Right lobe of liver (tissue), 6 donors: ENCODE measurements at places on chromosomes 3 and 15. TPM values are rescaled to one million over a fixed set of nuclear protein-coding genes. Genes with fewer than 3 reads are reported as not detected.

DNA sequence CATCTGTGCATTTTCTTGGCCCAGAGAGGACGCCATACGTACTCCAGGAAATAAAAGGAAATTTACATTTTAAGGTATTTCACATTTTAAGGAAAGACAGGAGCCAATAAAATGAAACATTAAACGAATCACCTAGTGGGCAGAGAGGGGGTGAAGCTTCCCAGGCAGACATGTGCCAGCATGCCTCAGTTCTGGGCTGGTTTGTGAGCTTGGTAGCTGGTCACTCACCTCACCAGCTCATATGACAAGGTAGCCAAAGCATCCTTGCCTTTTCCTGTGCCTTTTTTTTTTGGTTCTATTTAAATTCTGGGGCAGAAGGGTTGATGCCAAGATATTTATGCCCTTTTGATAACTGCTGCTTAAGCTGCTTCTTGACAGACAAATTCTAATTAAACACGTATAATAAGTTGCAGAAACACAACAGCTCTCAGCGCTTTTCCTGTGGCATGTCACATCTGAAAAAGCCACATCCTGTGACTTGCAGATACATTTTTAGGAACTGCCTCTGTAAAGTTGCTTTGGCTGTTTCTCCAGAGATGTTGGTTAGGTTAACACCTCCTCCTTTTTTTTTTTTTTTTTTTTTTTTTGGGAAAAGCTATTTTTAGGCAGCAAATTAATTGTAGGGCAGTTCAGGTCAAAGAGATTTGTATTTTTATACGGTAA lies 218.6 kb downstream of the PDCD6IP start:
- DNase-seq = no peak

The FBXW12 gene
- not detected for total RNA-seq

- DNase-seq = no peak
Measured at GRCh38 chr3:126442856-126443242, 32.8 kb downstream of the ZXDC start.

The TLR9 gene
- total RNA-seq = 0.12 TPM

The CYP11A1 gene
- 2.5 TPM for total RNA-seq

DNA sequence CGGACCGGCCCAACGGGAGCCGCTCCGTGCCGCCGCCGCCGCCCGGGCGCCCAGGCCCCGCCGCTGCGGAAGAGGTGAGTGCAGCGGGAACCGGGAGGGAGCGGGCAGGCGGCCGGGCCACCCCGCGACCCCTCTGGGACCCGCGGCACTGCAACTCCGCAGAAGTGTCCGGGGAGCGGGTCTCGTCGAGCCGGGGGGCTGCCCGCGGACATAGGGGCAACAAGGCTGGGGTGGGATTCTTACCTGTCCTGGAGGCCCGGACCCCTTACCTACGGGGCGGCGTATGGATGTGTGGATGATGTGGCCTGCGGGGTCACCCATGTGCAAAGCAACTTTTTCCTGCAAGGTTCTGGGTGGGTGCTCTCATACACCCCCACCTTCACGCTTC lies 361 bp downstream of the SEMA3F start:
- no peak for DNase-seq

The TTC14 gene
- 12.5 TPM for total RNA-seq

GRCh38 chr3:62057339-62058047 lies 315.9 kb downstream of the FEZF2 start:
- no peak for DNase-seq

The SLC22A14 gene
- total RNA-seq = not detected

DNA sequence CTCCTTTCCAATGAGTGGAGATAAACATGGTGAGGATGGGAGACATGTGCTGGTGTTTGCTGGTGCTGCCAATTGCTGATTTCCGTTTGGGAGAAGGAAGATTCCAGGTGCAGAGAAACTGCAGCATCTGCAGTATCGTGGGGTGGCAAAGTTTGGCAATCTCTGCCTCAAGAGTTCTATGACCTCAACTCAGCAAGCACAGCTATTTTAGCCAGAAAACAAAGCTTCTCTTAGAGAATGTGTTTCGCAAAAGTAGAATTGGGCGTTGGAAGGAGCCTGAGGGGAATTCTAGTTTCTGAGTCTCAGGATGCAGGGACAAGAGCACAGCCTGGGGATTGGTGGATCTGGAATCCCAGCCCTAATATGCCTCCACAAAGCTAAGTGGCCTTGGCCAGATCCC lies 18.2 kb upstream of the SHC4 start:
- DNase-seq = no peak

- no peak for DNase-seq
Measured at GRCh38 chr3:171956181-171956683, 83.1 kb upstream of the FNDC3B start.

- no peak for DNase-seq
Measured at GRCh38 chr15:81427176-81427575, 53.2 kb upstream of the TMC3 start.

The ADGRG7 gene
- total RNA-seq = 22.7 TPM

DNA sequence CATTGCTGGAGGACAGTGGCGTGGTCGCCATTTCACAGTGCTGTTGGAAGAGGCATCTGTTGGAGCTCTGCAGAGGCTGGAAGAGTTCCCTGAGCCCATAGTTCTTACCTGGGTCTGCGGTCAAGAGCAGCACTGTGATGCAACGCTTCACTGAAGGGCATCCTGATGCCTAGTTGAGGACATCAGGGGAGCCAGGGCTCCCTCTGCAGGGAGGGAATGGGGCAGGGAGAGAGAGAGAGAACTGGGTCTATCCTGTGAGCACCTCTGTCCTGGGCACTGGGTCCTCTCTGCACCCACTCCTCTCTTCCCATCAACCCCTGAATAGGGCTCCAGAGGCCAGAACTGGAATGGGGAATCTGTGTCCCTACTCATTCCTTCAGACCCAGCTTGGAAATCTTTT lies 23.9 kb upstream of the MOBP start:
- DNase-seq = no peak

DNA sequence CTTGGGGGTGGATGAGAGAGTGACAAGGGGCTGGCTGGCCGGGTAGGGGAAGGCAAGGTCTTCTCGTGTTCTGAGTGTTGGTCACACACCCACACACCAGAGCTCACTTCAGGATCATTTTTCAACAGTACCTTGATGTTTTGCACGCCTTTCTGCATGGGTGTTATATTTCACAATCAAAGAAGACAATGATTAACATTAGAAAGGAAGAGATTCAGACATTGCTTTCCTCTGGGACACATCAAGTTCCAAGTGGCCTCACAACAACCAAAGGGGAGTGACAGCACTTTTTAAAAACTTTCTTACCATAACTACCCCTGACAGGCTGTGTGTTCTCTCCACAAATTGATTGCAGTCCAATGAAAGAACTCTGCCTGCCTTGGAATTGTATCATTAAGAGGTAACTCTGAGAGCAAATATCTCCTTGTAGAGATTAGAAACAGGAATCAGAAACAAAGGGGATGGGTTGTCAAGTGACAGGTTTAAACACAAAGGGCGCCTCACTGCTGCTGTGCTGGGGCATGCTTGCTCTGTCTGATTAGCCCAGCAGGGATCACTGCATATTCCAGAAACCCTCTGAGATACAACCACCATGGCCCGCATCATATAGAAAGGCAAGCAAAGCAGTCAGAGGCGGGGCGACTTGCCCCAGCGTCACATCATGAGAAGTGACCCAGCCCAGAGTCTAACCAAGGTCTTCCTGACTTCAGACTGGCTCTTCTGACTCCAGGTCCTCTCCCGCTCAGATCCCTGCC lies 230.8 kb downstream of the FEZF2 start:
- DNase-seq = no peak

The SLC28A1 gene
- 55.8 TPM for total RNA-seq

The PLSCR4 gene
- 41.4 TPM for total RNA-seq

GRCh38 chr3:123283657-123284398 lies 82.1 kb downstream of the SEC22A start:
- no peak for DNase-seq

The DCBLD2 gene
- 11.3 TPM for total RNA-seq

DNA sequence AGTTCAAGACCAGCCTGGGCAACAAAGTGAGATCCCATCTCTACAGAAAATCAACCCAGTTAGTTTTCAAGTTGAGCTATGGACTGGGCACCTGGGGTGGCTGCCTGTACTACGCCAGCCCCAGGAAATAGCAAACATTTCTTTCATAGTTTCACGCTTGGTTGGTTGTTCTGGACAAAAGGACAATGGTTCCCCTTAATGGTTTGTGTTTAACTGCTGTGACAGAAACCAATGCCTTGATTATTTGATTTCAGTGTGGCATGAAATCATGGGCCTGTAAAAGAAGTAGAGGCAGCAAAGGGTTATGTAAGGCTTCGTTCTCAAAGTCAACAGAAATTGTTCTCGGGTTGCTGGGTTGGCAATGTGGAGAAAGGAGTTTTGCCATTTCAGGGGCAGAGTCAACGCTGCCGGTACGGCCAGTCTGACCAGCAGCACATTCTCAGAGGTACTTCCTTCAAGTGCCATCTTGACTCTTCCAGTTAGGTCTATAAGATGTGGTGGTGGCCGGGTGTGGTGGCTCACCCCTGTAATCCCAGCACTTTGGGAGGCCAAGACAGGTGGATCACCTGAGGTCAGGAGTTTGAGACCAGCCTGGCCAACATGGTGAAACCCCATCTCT lies 12.7 kb downstream of the LCMT2 start:
- no peak for DNase-seq

The ZNF717 gene
- 9.2 TPM for total RNA-seq

The STRA6 gene
- total RNA-seq = 0.12 TPM

- DNase-seq = no peak
Measured at GRCh38 chr3:160822936-160823335, 66.9 kb downstream of the PPM1L start.

GRCh38 chr3:69460034-69460433 lies 74.1 kb upstream of the FRMD4B start:
- no peak for DNase-seq

The ITIH4 gene
- total RNA-seq = 3,897 TPM

DNA sequence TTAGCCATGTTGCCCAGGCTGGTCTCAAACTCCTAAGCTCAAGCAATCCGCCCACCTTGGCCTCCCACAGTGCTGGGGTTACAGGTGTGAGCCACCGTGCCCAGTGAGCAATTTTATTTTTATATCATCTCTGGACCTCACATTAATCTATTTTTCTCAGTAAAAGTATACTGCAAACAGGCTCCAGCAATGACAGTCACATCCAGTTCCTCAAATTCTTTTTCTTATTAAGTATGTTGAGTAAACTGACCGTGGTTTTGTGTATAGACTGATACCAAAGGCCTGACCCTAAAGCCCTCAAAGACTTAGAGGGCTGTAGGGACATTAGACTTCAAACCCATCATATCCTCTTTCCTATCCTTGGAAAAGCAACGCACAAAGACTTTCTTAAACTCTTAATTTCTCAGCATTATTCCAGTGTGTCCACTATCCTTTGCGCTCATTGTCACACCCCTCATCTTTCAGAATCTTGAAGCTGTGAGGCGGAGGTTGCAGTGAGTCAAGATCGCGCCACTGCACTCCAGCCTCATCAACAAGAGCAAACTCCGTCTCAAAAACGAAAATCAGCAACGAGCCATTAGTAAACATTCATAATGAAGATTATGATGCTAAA lies 2.0 kb downstream of the NGLY1 start:
- no peak for DNase-seq

- peak; percentile 53 for DNase-seq
Measured at GRCh38 chr3:189629803-189630455, 1.3 kb upstream of the TP63 start.

The OR5K2 gene
- total RNA-seq = not detected

- DNase-seq = peak; percentile 31
Measured at GRCh38 chr3:48997102-48997635, 7.1 kb downstream of the P4HTM start.

GRCh38 chr15:31296646-31297574 lies 29.7 kb upstream of the KLF13 start:
- DNase-seq = peak; percentile 93

DNA sequence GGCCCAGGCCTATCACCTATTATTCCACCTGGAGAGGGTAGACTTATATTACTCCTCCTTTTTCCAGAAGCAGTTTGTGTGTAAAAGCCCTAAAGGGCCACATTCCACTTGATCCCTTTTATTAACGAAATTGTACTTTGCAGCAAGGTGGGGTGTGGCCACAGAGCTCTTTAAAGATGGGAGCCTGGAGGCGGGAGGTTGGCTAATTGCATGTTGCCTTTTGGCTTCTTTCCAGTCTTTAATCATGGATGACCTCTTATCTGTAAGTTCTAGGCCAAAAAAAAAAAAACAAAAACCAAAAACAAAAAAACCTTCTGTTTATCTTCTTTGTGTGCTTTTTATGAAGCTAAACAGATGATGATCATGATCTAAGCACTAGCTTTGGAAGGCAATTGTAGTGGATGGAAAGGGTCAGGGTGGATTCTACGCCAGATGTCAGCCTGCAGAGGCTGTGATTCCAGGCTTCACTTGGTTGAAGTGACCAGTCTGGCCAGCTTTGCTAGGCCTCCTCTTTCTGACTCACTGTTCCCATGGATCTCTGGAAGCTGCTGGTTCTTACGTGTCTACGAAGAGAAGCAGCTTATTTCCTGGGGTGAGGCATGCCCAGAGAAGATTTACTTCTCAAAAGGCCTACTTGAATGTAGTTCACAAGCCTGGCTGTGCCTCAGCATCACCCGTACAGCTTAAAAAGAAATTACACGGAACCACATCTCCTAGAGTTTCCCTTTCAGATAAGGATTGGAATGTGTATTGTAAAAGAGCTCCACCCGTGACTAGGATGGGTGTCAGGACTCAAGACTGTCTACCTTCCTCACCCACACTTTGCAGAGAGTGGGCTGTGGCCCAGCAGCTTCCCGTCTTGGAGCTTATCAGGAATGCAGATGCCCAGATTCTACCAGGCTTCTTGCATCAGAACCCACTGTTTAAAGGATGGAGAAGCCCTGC lies 330.9 kb upstream of the C2CD4B start:
- no peak for DNase-seq

DNA sequence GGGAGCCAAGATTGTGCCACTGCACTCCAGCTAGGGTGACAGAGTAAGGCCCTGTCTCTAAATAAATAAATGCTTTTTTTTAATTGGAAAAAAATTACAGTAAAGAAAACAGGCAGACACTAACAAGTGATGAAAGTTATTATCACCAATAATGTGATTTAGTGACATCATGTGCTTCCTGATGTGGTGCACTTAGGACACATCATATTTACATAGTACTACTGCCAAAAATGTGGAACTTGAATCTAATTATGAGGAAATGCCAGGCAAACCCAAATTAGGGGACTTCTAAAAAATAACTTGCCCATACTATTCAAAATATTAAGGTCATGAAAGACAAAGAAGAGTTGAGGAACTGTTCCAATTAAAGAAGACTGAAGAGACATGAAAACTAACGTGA lies 30.8 kb downstream of the MAP4 start:
- DNase-seq = no peak

DNA sequence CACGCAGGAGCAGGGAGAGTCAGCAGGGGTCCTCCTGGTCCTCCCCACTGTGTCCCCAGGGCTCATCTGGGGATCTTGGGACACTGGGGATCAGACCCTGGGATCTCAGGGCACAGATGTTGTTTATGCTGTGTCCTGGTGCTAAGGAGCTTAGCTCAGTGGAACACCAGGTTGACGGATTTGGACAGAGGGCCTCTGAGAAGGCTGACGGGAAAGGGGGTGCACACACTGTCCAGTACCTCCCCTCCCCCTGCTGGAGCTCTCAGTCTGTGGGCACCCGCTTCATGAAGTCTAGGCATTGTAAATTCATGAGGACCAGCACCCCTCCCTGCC lies 21.9 kb upstream of the SEMA3F start:
- DNase-seq = no peak

The TF gene
- total RNA-seq = 24,874 TPM

- DNase-seq = no peak
Measured at GRCh38 chr15:55708720-55709119, 34.2 kb downstream of the PRTG start.

The RTP1 gene
- not detected for total RNA-seq

The PP2D1 gene
- total RNA-seq = not detected

The LIPC gene
- 39.6 TPM for total RNA-seq

GRCh38 chr15:38814891-38815290 lies 250.3 kb upstream of the RASGRP1 start:
- DNase-seq = no peak

- DNase-seq = no peak
Measured at GRCh38 chr3:170359178-170359704, 1.7 kb downstream of the SKIL start.
